ENCODE measurements at places on chromosomes 6 and 20.

GRCh38 chr20:4950841-4951240 is 50.5 kb downstream of the SLC23A2 start:
- DNase-seq, result no peak

DNA sequence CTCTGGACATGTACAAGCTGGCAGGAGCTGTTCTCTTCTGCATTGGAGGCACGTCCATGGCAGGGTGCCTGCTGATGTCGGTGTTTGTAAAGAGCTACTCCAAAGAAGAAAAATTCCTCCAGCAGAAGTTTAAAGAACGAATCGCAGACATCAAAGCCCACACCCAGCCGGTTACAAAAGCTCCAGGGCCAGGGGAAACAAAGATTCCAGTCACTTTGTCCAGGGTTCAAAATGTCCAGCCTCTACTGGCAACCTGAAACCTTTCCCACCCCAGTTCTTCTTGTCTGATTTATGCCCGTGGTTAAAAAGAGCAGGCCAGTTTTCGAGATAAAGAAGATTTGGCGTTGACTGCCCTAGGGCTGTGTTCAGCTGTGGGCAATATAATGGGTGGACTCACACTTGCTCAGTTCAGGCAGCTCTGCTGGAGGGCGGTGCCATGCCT is 19.7 kb downstream of the NRSN1 start:
- DNase-seq, result no peak

DNA sequence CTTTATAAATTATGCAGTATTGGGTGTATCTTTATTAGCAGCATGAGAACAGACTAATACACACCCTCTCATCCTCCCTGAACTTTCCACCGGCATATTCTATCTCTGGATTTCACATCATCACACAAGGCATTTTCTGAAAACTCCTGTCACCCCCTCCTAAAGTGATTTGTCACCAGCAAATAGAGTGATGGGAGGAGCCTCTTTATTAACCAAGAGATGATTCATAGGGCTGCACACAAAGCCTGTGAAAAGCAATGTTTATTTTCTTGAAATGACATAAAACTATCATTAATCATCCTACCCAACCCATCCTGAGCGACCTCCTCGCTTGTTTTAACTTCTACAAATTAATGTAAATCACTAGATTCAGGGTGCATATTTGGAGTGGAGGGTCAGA is 394.7 kb upstream of the SULF2 start:
- peak; percentile 68 for DNase-seq

DNA sequence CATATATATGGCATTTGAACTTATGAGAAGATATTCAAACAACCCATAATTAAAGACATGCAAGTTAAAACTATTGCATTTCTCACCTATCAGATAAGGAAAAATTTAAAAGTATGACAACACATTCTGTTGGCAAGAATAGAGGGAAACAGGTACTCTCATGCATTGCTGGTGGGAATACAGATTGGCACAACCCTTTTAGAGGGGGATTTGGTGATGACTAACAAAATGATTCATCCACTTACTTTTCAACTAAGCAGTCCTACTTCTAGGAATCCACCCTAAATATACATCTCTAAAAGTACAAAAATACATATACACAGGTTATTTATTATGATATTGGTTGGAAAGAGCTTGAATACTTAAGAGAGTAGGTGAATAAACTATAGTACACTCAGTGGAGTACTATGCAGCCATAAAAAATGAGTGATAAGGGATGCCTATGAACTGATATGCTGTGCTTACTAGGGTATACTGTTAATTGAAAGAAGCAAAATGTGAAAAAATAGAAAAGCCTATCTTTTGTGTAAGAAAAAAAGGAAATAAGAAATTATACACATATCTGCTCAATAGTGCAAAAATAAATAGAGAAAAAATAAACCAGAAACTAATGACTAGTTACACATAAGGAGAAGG is 42.2 kb downstream of the ADAT2 start:
- no peak for DNase-seq

DNA sequence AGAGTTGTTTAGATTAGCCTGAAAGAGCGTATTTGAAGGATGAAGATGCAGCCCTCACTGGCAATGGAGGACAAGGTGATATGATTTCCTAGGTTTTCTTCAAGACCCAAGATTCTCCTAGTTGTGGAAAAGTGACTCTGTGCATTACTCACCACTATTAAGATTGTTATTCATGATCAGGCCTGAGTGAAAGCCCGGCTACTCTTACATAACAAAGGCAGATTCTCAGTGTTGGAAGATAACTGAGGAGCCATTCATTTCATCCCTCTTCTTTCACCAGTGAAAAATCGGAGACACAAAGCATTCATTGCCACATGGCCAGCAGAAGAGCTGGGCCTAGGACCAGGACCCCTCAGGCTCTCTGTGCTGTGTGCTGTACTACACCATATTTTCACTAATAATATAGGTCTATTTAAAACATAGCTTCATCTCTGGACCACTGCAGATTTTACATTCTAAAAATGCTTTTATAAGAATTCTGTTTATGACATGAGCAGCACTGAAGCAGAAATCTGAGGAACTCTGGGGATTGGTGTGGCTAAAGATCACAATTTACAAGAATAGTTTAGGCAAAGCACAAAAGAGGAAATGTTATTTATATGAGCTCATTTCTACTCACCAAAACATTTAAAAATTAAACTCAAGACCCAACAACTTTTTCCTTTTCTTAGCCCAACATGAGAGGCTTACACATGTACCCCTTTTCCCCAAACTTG is 181.9 kb upstream of the CCN2 start:
- DNase-seq, result no peak

DNA sequence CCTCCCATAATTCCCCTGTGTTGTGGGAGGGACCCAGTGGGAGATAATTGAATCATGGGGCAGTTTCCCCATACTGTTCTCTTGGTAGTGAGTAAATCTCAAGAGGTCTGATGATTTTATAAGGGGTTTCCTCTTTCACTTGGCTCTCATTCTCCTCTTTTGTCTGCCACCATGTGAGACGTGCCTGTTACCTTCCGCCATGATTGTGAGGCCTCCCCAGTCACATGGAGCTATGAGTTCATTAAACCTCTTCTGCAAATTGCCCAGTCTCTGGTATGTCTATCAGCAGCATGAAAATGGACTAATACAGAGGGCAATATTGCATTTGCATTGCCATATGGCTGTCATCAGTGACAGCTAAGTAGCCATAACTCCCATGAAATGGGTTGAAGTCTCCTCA is 63.2 kb downstream of the ZNF217 start:
- no peak for DNase-seq

GRCh38 chr6:166465671-166466087 is 82.9 kb upstream of the MPC1 start:
- no peak for DNase-seq

DNA sequence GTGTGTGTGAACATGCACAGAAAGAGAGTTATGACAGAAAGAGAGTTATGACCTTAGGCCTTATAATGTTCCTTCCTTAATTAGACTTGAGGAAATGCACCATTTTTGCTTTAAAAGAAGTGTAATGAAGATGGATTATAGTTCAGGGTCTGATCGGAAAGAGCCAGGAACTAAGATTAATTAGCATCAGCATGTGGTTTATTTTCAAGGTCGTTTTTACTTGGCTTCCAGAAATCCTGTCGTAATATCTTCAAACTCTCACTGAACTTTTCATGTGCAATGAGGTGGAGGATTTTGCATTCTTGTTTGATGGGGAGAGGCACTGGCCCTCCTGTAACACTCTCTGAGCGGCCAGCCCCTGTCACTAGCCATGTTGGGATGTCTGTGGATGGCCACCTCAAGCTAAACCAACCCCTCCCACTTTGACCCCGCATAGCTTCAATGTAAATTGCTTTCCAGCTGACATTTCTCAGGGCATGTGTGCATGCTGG is 116.8 kb downstream of the CDC5L start:
- no peak for DNase-seq

DNA sequence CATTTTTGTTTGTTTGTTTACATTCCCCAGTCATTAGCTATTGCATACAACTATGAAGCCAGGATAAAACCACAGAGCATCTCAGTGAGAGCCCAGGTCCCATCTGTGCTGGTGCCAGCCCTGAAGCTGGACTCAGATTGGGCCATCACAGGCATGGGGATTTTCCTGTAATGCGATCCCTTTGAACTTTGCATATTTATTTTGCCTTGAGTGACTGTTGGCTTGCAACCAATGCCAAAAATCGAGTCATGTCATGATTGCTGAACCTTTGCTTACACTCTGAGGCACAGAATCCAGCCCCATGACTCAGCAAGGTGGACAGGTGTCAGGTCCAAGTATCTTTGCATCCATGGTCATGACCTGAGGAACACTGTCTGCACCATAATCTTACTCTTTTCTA is 46.2 kb upstream of the GGTLC1 start:
- peak; percentile 60 for DNase-seq

Data from MCF 10A (cell line).